WTC11 (cell line): ENCODE measurements at places on chromosomes 7 and 10. TPM values are rescaled to one million over a fixed set of nuclear protein-coding genes. Genes with fewer than 3 reads are reported as not detected.

Gene PIK3CG
- 0.07 to 0.11 TPM (median 0.07 TPM) in 3 replicates for total RNA-seq

Gene EPHA1
- 159 to 203 TPM (median 162 TPM) in 3 replicates for total RNA-seq

Gene HOXA4
- not detected in 3 replicates for total RNA-seq

Gene OR2A1
- total RNA-seq, result 0.15 to 0.27 TPM in 2 of 3 replicates, not detected in the other

Gene ALDH18A1
- 105 to 115 TPM (median 107 TPM) in 3 replicates for total RNA-seq

Gene ITPRID1
- 0.98 to 1.4 TPM (median 1.1 TPM) in 3 replicates for total RNA-seq

Gene PHYHIPL
- 0.13 to 0.25 TPM (median 0.21 TPM) in 3 replicates for total RNA-seq

Gene PNLIPRP1
- 0.68 to 1.2 TPM (median 0.69 TPM) in 3 replicates for total RNA-seq

Gene NOD1
- total RNA-seq, result 6.0 to 6.4 TPM (median 6.3 TPM) in 3 replicates

Gene YWHAG
- 192 to 201 TPM (median 200 TPM) in 3 replicates for total RNA-seq

DNA sequence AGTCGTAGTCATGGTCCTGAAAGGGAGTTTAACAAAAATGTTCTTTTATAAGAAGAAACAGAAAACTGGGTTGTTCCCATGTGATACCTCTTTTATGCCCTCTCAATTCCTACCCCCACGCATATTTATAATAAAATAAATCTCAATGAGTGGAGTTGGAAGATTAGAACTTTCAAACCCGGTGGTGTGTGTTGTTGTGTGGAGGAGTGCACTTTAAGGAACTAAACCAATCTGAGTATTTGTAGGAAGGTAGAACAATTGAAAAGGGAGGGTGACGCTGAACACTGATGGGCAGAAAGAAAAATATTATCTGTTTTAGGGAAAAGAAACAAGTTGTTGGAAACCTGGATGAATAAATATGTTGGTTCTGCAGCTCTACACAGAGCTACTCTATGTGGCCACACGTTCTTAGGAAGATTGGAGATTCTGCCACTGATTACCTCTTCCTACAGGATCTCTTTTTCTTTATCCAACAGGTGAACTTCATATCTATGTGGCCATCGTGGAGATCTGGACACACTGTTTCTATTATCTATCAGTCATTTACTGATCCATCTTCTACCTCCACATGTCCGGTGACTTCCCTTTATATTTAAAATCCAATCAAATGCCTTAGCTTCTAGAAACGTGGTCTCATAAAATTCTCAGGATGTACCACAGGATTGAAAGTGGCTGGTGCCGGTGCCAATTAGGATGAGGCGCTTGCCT lies 13.1 kb upstream of the GATA3 start:
- no peak for DNase-seq

- no peak for DNase-seq
Observed at GRCh38 chr7:30473903-30474302, 4.7 kb downstream of the NOD1 start.

- DNase-seq, result no peak
Observed at GRCh38 chr10:20817116-20817515, 80.0 kb downstream of the NEBL start.

DNA sequence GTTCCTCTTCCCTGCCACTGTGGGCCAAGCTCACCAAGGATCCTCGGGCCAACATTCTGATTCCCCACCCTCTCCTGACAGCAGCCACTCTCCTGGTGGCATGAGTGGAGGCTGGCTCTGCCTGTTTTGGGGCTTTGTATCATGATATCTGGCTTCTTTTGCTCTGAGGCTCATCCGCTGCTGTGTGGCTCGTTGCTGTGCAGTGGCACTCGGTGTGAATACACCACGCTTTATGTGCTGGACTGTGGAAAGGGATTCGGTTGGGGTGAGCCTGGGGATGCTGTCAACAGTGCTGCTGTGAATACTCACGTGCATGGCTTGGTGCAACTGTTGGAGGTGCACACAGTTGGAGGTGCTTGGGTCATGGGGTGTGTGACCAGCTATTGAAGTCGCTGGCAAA lies 208.5 kb downstream of the COBL start:
- no peak for DNase-seq

DNA sequence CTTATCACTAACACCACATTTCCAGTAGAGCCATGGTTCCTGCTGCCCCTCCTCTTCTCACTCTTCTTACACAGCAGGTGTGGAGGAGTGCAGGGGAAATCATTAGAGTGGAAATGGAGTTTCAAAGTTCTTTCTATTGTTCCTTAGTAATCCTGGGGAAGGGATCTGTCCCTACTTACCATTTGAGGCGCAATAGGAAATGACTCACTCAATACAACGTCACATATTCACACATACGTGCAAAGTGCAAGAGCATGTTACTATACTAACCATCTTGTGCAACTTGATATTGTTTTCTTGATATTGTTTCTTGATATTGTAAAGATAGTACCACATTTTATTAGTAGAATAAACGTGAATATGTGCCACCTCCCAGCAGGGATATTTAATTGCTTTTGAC lies 1010.2 kb downstream of the DNAJB9 start:
- DNase-seq, result no peak

GRCh38 chr10:25557136-25557535 lies 376.9 kb upstream of the MYO3A start:
- DNase-seq, result no peak

GRCh38 chr10:16845248-16845647 lies 28.0 kb upstream of the RSU1 start:
- no peak for DNase-seq

GRCh38 chr7:34247468-34247867 lies 342.1 kb downstream of the BMPER start:
- DNase-seq, result no peak

DNA sequence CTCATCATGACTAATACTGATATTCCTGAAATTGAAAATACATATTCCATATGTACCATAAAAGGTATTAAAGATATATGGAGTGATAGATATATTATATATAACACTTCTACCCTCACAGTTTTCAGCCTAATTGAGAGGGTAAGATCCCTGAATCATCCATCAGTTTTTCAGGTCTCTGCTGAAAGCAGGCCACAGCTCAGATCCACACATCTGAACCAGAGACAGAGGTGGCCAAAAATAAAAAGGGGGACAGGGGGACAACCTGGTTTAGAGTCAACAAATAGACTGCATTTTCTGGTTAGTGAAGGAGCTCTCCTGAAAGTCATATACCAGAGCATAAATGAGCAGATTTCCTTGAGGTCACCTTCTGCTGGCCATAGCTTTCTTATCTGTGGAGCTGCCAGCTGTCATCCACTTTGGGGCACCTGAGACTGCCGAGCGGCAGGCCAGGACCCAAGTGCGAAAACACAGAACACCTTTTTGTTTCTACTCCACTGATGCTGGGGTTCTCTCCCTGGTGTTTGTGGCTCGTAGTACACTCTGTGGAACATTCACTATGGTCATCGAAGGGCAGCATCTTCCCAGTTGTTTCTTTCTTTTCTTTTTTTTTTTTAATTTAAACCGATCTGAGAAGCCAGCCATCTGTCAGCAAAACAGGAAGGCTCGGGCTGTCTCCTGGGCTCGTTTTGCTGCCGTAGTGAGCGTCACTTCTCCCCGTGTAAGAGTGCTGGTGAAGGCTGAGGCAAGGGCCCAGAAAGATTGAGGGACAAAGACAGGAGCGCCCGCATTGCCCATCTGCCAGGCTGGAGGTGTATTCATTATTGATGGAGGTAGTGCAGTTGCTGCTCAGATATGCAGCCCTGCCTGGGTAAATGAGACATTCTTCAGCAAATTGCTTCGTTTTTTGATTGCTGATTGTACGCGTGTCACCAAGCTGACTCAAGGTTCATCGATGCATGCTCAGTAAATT lies 13.5 kb downstream of the IKZF1 start:
- no peak for DNase-seq

DNA sequence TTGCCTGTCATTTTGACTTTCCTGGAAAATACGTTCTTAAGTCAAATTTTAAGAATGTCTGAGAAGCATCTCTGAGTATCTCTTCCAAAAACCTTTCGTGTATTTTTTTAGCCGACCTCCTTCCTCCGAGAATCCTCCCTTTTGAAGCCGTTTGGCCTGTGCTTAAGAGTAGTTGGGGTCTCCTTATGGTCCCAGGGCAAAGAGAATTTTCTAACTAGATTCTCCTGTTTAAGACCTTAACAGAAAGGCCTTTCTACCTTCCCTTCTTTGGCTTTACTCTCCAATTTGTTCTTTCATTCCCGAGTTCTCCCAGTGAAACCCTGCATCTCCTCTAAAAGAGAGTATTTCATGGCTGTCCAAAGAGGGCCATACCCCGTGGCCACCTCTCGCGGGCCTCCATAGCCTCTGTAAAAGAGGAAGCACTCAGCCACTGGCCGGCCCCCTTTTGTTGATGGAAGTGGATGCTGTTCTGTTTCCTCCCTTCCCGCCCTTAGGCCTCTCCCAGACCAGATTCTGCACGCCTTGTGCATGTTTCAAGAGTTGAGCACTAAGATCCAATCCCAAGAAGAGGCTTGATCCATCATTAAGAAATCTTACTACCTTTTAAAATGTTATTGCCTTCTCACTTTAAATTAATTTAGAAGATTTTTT lies 6.6 kb upstream of the FEZF1 start:
- peak; percentile 47 for DNase-seq

DNA sequence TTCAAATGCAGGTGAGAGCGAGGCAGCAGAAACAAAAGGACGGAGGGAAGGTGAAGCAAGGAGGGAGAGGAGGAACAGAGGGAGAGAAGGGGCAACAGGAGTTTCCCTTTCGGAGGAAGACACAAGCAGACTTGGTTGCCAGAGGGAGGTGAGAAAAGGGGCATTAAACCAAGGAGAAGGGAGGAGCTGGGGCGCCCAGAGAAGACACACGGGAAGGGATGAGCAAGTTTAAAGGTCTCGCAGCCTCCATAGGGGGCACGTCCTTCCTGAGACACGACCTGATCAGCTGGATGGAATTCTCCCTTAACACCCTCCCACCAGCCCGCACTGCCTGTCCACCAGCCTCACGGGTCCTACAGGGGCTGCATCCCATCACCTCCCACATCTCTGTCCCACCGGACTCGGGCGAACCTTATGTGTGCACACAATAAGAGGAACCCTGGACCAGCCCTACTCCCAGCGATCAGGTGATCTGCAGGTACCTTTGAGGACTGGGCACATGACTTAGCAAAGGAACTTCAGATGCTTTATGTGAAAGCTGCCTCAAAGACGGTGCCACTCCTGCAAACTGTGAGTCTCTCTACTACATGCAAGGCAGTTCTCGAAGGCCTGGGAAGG lies 251.2 kb downstream of the TNS3 start:
- no peak for DNase-seq

- DNase-seq, result no peak
Observed at GRCh38 chr7:150665896-150666295, 19.6 kb upstream of the GIMAP2 start.

DNA sequence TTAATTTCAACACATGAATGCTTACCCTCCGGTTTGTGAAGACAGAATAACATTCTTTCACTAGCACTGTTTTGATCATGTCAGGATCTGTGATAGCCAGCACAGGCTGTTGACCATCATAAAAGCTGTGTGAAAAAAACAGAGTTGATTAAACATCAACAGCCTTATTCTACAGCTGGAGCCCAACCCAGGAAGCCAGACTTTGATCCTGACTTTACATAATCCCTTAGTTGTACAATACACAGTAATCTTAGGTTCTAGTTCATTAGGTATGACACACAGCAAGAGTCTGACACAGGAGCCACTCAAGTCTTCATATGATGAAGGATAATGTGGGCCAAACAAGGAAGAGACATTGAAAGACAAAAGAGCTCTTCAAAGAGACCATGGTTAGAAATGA lies 11.4 kb downstream of the CYP3A4 start:
- no peak for DNase-seq

DNA sequence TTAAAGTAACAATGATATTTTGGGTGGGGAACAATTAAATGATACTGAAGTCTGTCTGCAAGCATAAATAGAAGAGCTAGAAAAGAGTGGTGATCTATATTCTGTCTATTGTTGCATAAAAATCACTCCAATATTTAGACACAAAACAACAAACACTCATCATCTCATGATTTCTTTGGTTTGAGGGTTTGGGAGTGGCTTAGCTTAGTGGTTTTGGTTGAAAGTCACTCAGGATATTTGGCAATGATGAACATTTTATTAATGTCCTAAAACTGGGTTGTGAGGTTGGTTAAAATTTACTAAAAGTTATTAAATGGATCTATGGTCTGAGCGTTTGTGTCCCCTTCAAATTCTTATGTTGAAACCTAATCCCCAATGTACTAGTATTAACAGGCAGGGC lies 54.7 kb upstream of the EGFR start:
- no peak for DNase-seq

- no peak for DNase-seq
Observed at GRCh38 chr7:34330308-34330707, 327.7 kb upstream of the NPSR1 start.

- DNase-seq, result no peak
Observed at GRCh38 chr10:102635377-102635776, 8.9 kb upstream of the TRIM8 start.

- DNase-seq, result no peak
Observed at GRCh38 chr7:150531704-150532103, 17.0 kb downstream of the GIMAP7 start.

- DNase-seq, result peak; percentile 80
Observed at GRCh38 chr10:101301111-101301731, 52.7 kb upstream of the BTRC start.

DNA sequence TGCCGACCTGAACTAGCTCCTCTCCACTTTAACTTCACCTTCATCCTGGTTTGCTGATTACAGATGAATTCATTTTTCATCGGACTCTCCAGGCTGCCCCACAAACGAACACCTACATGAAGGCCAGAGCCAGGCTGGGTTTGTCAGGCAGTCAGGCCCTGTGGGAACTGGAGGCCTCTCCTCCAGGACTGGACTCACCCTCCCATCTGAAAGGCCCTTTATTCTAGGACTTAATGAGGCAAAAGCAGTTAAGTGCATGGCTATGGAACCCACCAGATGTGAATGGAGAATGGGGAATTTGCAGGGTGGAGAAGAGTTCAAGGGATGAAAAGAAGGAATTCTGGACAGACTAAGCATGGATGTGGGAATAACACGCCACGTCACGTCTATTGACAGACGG lies 170.8 kb downstream of the ARHGAP12 start:
- no peak for DNase-seq

DNA sequence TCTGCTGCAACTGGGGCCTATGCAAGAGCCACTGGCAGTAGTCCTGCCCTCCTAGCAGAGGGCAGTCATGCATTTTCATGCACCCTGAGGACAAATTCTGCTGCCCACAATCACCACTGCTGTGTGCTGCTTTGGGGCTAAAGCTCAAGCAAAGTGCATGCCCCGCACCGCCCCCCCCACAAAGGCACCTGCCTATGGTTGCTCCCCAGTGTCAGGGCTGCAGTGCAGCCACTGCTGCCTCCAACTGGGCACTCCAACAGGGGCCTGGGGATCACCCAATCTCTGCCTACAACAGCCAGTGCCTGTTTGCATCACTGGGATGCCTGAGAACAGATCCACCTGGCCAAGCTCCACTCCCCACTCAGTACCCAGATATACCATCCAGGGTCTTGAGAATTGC lies 417.0 kb downstream of the HTR7 start:
- no peak for DNase-seq

- no peak for DNase-seq
Observed at GRCh38 chr7:91357901-91358300, 93.7 kb downstream of the FZD1 start.

- DNase-seq, result no peak
Observed at GRCh38 chr10:106570268-106570667, 594.2 kb downstream of the SORCS1 start.
